ENCODE measurements at places on chromosomes 12 and 14.

- DNase-seq, result no peak
These were observed 10.7 kb downstream of the GLT1D1 start for GRCh38 chr12:128863957-128864356.

GRCh38 chr14:97299661-97300060, 502.5 kb downstream of the VRK1 start:
- DNase-seq, result no peak

GRCh38 chr12:87253157-87253556, 776.0 kb downstream of the C12orf50 start:
- DNase-seq, result no peak

- DNase-seq, result peak; percentile 62
These were observed 2.0 kb downstream of the BHLHE41 start for GRCh38 chr12:26122681-26123481.

DNA sequence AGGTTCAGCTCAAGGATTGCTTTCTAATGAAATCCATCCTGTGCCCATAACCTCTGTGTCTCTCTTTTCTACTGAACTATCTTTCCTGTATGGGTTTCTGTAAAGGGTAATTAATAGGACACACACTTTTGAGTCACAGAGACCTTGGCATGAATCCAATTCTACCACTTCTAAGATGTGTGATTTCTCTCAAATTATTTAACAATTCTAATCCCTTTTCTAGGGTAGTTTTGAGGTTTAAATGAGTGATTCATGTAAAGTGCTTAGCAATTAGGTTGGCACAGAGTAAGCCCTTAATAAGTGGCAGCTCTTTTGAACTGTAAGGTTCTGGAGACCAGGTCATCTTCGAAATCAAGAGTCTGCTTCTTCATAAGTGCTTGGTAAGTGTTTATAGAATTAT, 202.7 kb downstream of the RASSF9 start:
- no peak for DNase-seq

- peak; percentile 93 for DNase-seq
These were observed at the start of gene TPI1 for GRCh38 chr12:6867413-6868210. TSS of gene TPI1 (plus strand) at chr12:6867531. CDS start at chr12:6867567, 36 bp downstream.

DNA sequence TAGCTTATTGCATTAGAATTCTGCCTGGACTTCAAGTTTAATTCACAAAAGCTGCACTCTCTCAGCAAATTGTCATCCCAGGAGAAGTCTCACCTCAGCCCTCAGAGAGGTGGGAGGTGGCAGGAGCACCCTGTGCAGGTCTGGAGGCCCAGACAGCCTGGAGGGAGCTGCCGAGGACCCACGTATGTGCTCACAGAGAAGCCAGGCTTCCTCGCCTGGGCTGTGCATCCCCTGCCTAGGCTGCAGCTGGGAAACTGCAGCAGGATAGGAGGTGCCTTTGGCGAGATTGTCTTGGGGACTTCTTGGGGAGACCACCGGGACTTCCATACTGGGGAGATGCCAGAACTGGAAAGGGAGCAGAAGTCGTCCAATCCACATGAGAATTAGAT, 8.8 kb downstream of the CPNE6 start:
- no peak for DNase-seq

DNA sequence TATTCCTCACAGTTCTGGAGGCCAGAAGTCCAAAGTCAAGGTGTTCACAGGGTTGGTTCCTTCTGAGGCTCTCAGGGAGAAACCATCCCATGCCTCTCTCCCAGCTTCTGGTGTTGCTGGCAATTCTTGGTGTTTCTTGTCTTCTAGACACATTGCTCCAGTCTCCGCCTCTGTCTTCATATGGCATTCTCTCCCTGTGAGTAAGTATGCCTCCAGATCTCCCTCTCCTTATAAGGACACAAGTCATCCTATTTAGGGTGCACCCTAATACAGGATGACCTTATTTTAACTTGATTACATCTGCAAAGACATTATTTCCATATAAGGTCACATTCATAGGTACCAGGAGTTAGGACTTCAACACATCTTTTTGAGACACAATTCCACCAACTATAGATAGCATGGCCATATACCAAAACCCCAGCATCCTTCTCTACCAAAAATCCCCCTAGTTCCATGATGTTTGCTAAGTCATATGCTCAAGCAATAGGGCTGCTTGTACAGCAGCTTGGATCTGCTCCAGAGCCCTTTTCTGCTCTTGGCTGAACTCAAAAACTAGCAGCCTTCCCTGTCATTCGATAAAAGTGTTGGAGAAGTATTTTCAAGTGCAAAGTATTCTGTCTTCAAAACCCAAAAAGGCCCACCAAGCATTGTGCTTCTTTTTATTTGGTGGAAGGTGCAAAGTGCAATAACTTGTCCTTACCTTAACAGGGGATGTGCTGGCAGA, 79.2 kb upstream of the CMKLR1 start:
- no peak for DNase-seq

GRCh38 chr12:28938581-28939235, 210.4 kb upstream of the FAR2 start:
- DNase-seq, result peak; percentile 51

- DNase-seq, result no peak
These were observed 79.7 kb downstream of the RIMBP2 start for GRCh38 chr12:130636370-130636769.

DNA sequence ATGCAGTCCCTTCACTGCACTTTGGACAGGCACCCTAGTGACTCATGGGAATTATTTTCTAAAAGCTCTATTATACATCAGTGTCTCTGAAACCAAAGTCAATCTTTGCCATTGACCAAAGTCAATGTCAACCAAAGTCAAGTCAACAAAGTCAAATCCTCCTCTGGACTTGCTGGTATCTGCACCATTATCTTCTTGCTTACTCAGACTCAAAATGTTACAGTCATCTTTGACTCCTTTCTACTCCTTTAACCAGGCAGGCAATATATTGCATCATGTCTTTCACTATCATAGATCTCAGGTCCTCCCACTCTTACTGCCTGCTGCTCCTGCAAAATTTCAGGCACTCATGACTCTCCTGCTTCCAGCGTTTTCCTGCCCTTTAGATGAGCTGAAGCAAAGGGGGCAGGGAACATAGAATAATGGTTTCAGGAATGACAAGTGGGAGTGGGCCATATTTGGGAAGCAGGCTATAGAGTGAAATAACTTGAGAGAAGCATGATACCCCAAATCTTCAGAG, 39.2 kb downstream of the IGF1 start:
- no peak for DNase-seq

DNA sequence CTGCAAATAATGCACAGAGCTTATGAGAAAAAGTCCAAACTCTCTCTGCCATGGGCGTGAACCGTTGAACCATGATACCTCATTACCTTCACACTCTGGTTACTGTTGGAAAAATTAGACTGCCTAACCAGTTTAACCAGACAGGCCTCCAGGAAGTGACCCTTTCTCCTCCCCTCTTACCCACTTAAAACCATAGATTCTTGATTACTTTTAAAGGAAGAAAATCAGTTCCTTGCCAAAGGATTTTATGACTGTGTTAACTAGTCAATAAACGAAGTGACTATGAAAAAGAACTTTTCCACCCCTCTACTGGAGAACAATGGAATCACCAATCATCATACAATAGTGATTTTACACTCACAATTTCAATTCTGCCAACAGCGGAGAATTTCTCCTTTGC, 254.0 kb upstream of the ATP2B1 start:
- DNase-seq, result no peak

DNA sequence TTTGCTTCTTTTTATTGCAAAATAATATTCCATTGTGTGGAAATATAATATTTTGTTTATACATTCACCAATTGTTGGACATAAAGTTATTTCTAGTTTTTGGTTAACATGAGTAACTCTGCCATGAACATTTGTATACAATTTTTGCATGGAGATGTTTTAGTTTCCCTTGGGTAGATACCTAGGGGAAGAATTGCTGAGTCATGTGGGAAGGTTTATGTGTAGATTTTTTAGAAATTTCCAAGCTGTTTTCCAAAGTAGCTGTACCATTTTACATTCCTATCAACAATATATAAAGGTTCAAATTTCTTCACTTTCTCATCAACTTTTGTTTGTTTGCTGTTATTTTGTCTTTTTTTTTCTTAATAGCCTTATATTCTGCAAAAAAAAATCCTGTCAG, 664.7 kb upstream of the FBXO33 start:
- DNase-seq, result no peak

- no peak for DNase-seq
These were observed 3.3 kb upstream of the PLEKHG3 start for GRCh38 chr14:64700894-64701293.

DNA sequence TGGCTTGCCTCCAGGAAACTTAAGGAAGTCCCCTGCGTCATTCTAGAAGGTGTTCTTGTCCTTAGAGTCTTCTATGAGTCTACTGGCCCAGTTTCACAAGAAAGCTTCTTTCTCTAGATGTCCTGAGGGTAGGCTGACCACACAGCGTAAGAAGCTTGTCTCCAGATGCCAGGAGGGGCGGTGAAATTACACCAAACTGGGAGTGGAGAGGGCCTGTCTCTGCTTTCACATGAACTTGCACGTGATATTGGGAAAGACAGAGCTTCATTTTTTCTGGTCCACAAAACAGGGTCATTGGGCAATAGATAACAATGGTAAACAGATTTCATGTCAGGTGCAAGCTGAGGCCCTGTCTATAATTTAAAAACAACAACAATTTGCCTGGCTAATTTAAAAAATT, 85.7 kb upstream of the TBX3 start:
- DNase-seq, result no peak

DNA sequence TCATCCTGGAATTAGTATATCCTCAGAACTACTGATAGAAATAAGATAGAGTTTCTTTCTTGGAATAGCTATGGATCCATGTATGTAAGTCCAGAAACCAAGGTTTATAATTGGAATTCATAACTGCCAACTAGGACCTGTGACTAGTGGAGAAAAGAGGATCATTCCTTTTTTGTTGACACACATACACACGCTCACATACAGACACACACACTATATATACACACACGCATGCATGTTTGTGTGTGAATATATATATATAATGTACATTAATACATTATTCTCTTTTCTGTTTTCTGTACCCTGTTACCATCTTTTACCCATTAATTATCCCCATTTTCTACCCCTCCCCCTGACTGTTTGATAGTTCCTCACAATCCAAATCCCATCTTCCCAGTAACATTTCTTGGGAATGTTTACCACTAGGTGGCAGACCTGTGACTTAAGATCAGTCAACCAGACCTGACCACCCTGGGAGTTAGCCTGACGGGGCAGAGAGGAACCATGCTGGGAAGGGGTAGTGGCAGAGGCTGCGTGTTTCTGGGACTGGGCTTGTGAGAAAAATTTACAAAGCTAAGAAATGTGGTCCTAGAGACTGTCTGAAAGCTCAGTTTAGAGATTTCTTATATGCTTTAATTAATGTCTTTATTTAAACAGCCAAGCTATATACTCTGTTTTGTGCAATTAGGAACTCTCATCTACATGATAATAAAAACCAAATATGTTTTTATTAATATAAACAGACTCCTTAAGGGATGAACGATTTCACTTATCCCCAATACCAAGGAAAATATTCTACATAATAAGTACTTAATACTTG, 308.0 kb downstream of the PPFIA2 start:
- DNase-seq, result peak; percentile 47

DNA sequence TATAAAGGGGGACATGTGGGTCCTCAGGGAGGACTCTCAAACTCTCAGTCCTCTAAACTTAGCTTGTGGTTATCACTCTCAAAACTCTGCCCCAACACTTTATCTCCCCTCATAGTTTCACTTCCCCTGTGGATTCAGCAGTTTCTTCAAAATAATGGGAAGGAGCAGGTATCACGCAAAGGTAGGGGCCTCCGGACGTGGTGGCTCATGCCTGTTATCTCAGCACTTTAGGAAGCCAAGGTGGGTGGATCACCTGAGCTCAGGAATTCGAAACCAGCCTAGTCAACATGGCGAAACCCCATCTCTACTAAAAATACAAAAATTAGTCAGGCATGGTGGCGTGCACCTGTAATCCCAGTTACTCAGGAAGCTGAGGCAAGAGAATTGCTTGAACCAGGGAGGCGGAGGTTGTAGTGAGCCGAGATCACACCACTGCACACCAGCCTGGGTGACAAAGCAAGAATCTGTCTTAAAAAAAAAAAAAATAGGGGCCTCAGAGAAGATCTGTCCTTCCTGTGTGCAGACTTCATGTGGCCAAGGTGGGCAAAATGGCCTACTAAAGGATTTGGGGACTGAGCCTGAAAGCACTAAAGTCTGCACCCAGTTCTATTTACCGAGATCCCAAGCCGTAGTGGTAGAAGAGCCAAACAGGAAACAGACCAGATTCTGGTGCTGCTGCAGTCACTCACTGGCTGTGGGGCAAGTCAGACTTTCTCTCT, 6.4 kb downstream of the ITGB7 start:
- no peak for DNase-seq

DNA sequence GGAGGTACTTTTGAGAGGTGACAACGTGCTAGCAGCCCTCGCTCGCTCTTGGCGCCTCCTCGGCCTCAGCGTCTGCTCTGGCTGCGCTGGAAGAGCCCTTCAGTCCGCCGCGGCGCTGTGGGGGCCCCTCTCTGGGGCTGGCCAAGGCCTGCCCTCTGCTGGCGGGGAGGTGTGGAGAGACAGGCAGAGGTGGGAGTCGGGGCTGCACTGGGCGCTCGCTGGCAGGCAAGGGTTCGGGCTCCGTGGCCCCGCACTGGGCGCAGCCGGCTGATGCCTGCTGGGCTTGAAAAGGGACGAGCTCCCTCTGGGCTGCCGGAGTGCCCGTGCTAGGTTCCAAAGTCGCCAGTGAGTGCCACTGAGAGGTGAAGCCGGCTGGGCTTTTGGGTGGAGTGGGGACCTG, 580.0 kb downstream of the DIO2 start:
- no peak for DNase-seq

DNA sequence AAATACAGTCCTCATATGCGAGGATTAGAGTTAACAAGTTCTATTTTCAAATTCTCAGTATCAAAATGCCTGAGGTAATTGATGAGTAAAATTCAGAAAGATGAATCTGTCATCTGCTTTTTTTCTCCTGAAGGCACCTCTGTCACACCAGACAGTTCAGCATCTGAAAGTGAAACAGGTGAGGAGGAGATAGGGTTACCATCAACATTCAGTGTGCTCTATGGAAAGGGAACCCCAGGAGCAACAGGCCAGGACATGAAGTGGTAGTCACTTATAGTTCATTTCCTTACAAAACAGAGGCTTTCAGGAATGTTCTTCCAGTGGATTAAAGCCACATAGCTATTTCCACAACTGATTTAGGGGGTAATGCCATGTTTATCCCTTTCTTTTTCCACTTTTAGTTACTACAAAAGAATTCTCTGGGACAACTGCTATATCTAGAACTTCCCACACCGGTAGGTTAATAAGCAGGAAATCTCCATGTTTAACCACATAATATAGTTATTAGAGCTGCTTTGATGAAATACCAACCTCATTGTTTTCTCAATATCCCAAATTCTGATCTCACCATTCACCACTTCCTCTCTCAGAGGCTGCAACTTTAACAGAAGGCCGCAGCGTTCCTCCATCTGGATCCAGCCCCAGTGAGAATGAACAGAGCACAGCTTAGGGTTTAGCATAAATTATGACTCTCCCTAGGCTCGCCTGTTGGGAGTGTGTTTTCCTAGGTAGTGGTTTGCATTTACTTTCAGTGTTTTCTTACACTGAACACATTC, 177.0 kb upstream of the CNTN1 start:
- no peak for DNase-seq

- no peak for DNase-seq
These were observed 131.3 kb upstream of the RAP1B start for GRCh38 chr12:68479261-68479895.

GRCh38 chr12:116331876-116332275, 54.4 kb upstream of the MED13L start:
- DNase-seq, result no peak

GRCh38 chr12:54393743-54394142, 9.2 kb upstream of the ZNF385A start:
- DNase-seq, result no peak

Measured in muscle of back (tissue), 13 donors.